ENCODE measurements at places on chromosomes 3 and 15. TPM values are rescaled to one million over a fixed set of nuclear protein-coding genes. Genes with fewer than 3 reads are reported as not detected.

DNA sequence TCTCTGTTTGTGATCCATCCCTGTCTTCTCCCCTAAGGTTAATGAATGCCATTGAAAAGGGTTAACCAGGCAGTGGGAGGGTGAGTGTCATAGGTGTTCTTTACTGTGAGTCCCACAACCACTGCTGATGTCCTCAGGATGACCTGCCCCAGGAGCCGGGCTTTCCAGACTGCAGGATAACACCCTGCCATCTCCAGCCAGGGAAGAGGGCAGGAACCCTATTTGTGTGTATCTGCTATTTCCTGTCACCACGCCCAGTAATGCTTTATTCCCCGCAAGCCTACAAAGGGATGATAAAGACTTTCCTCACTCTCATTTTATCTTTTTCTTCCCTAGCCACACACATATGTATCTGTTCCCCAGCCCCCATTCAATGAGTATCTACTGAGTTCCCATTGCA lies 15.6 kb upstream of the CTXND1 start:
- DNase-seq = no peak

GRCh38 chr3:117005274-117005673 lies 295.7 kb downstream of the TUSC7 start:
- DNase-seq = no peak

DNA sequence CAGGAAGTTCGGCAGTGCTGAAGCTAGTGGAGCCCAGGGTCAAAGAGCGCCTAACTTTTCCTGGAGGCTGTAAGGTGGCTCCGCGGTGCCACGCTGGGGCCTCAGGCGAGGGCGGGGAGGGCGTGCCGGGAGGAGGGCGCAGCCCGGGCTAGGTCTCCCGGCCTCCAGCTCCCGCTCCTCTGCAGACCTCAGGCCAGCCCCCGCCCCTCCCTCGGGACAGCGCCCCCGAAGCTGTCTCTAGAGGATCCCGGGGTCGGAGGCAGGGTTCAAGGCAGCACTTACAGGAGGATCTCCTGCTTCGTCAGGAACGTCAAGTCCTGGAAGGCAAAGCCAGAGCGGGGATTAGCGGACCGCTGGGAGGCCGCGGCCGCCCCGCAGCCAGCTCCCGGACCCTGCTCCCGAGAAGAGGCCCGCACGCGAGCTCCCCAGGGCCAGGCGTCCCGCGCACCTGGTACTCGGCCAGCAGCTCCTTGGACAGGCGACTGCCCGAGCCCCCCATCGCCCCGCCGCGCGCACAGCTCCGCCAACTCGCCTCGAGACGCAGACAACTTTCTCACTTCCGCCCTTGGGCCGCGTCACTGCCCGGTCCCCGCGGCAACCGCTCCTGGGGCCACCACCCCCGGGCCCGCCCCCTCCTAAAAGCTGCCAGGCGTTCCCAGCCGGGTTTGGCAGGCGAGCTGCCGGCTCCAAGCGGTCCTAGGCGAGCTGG lies at the start of gene CIB1:
CIB1 (minus strand) TSS at position 555 of the 709 bp plus-strand sequence; CDS start at position 499, 56 bp downstream.
- DNase-seq = peak; percentile 97

DNA sequence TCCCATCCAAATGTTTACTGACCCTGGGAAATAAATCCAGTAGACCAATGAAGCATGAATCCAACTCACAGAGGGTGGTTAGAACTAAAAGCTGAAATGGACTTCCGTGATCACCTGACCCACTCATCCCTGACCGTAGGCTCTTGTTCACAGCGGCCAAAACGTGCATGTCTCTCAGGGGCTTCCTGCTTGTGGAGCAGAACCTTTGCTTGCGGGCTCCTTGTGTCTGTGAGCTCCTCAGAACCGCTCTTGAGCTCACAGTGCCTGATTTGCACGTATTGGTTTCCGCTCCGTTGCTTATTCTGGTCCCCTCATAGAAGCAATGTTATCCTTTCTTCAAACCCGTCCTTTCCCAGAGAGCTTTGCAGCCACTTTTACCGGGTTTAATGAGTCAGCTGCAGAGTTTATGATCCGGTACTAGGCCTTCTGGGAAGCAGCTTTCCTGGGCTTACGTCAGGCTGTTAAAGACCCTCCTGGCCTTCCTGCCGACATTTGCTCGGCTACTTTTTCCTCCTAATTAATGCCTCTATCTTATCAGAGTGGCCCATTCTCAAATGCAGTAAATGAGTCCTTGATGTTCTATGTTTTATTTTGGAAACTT lies 35.4 kb downstream of the LIPC start:
- no peak for DNase-seq

- peak; percentile 92 for DNase-seq
Observed at GRCh38 chr3:44045476-44046275, 196.0 kb upstream of the TOPAZ1 start.

DNA sequence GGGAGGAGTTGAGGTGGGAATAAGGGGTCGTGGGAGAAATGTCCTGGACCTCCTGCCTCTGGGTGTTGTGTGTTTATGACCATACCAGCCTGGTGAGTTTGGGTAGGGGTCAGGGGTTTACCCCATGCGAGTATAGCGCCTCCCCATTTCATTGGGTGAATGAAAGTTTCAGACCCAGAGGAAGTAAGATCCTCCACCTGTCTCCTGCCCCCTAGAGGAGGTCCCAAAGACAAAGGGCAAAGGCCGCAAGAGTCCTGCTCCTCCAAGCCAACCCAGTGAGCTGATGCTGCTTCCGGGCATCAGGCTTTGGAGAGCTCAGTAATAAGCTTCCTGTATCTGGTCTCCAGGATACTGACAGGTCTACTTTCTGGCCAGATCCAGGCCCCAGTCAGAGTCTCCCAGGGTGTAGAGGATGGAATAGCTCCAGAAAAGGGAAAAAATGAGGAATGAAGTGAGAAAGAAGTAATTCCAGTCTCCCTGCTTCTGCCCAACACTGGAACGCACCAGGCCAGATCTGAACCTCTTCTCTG lies 6.4 kb upstream of the TBC1D21 start:
- no peak for DNase-seq

DNA sequence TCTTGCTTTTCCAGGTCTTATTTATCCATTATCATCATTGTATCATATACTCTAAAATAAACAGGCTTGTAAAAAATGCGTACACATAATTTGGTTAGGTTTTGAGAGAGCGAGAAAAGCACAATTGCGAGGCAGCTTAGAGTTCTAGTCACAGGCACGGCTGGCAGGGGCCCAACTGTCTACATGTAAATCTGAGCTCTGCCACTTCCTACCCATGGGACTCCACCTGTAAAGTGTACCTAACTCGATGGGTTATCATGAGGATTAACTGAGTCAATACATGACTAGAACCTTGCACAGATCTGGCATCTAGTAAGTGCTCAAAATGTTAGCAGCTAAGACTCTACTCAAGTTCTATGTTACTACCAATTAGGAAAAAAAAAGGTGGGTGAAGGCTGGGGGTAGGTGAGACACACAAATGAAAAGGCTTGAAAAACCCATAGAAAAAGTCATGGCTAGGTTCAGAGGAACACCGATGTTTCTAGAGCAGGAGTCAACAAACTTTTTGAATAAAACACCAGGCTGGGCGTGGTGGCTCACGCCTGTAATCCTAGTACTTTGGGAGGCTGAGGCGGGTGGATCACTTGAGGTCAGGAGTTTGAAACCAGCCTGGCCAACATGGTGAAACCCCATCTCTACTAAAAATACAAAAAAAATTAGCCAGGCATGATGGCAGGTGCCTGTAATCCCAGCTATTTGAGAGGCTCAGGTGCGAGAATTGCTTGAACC lies 36.2 kb downstream of the GLB1 start:
- DNase-seq = peak; percentile 52

DNA sequence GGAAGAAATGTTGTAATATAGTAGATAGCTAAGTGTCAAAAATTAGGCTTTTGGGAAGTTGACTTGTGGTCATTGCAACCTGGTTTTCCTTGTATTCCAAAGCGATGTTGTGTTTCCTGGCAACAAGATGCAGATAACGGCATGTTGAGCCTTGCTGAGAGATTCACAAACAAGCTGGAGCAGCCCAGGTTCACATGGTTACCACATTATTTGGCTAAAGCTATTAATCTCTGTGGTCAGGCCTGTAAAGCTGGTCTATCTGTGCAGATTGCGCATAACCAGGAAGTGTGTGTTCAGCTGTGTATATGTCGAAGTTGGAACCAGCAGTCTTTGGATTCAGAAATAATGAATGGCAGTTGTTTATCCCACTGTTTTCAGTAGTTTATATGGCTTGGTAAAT lies 6.6 kb downstream of the TIPARP start:
- DNase-seq = no peak

DNA sequence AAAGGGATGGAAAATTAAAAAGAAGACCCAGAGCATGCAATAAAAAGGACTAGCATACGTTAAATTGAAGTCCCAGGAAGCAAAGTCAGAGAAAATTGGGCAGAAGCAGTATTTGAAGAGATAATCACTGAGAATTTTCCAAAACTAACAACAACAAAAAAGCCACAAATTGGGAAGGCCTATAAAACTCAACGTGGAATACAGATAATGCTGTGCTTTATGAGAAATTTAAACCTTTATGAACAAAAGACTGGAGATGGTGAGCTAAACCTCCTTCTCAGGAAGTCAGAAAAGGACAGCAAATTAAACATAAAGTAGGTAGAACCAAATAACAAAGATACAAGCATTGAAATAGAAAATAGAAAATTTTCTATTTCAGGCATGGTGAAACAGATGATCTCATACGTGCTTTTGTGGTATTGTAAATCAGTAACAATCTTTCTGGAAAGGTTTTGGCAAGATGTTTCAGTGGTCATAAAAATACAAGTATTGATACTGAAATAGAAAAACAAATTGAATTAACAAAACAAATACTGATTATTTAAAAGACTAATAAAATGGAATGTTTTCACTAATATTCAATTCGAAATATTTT lies 55.6 kb downstream of the LYSMD4 start:
- DNase-seq = no peak

- DNase-seq = no peak
Observed at GRCh38 chr3:123840961-123841360, 43.2 kb downstream of the MYLK start.

DNA sequence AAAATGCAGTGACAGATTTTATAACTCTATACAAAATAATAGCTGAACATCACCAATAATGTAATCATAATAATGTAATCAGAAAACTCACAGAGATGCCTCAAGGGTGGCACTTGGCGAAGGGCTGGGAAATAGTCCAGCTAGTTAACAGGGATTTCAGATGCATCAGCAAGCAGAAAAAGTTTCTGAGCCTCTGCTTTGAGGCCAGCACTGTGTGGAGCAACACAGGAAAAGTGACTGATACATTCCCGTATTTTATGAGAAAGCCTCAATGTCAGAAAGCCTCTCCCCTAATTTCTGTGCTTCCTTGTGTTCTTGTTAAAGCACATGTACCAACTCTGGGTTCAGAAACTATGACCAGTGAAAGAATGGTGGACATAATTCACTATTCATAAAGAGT lies 304.8 kb downstream of the VPS13C start:
- DNase-seq = no peak

GRCh38 chr3:82078246-82078645 lies 316.8 kb upstream of the GBE1 start:
- DNase-seq = no peak

- peak; percentile 39 for DNase-seq
Observed at GRCh38 chr3:12194669-12195161, 36.0 kb upstream of the TIMP4 start.

DNA sequence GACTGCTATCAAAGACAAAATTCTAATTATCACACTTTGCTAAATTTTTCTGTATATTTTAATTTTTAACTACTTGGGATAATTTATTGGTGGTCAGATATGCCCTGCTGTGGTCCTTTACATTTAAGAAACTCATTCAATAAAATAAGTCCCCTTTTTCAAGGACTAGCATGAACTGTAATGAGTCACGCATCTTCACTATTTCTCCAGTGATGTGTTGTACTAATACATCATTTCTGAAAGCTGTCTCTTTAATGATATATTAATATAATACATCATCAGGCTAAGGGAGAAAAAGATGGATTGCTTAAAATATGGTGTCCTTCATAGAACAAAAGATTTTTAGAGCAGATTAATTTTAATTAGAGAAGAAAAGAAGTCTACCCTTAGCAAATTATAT lies 901.4 kb downstream of the DIPK2A start:
- DNase-seq = no peak

- DNase-seq = no peak
Observed at GRCh38 chr15:80982205-80982604, 7.4 kb downstream of the MESD start.

DNA sequence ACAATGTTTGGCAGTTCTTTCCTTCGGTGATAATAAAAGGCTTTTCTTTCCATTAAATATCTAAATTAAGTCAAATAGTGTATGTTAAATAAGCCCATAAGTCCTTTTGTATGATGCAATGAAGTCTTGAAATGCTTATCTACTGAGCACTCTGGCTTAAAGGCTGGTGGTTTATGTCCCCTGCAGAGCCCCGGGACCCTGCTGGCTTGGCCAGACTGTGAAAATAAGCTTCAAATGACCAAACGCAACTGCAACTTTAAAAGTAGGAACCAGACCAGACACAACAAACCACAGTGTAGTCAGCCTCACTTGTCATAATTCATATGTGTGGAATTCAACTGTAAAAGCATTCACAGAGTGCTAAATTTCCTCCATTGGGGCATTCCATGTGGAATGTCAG lies 72.5 kb downstream of the FOXP1 start:
- peak; percentile 37 for DNase-seq

DNA sequence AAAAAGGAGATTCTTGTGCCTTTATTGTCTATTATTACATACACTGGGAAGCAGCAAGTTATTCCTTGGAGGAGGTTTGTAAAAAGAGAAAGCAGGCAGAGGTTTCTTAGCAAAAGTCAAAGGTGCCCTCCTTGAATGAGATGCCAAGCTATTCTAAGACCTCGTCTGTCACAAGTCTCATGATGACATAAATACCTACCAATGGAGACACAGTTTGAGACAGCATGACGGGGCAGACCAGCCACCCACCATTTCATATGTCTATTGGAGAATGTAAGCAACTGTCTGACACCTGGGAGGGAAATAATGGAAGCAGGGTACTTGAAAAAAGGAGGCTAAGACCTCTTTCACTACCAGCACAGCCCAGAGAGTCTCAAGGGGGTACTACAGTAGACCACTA lies 2.2 kb downstream of the RGMA start:
- no peak for DNase-seq

DNA sequence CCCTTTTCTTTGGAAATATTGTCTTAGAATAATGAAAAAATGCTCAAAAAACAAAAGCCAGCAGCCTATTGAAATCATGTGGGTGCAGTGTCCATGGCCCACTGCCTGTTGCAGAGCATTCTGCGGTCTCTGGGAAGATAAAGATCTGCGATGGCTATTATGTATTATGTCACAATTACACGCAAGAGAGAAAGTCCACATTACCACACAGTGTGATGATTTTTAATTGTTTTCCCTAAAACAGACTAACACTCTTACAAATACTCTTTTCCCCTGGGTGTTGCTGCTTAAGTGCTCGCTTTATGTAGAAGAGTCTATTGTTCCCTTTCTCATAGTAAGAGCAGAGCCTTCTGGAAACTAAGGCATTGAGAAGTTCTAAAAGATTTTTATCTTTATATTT lies 32.2 kb downstream of the SSR3 start:
- DNase-seq = no peak

- no peak for DNase-seq
Observed at GRCh38 chr15:61841466-61841865, 218.8 kb downstream of the VPS13C start.

- DNase-seq = no peak
Observed at GRCh38 chr15:51750792-51751696, at the start of gene TMOD2. TSS of gene TMOD2 (plus strand) at chr15:51751597. CDS start at chr15:51766442, 14,845 bp downstream.

KIF7 gene
- not detected for total RNA-seq

DAZL gene
- not detected for total RNA-seq

RPL29 gene
- 1,535 TPM for total RNA-seq

FBLN2 gene
- not detected for total RNA-seq

XCR1 gene
- total RNA-seq = not detected

ZBTB47 gene
- total RNA-seq = not detected

GPR171 gene
- not detected for total RNA-seq

Data from OCI-LY7 (cell line).